Stimulated activated CD4-positive, alpha-beta T cell treated with anti-CD3 and anti-CD28 coated beads, Interleukin-1b, Interleukin-23, amount 100 ng/mL, for 48 hours (primary cell): ENCODE measurements at places on chromosomes 3 and 15.

DNA sequence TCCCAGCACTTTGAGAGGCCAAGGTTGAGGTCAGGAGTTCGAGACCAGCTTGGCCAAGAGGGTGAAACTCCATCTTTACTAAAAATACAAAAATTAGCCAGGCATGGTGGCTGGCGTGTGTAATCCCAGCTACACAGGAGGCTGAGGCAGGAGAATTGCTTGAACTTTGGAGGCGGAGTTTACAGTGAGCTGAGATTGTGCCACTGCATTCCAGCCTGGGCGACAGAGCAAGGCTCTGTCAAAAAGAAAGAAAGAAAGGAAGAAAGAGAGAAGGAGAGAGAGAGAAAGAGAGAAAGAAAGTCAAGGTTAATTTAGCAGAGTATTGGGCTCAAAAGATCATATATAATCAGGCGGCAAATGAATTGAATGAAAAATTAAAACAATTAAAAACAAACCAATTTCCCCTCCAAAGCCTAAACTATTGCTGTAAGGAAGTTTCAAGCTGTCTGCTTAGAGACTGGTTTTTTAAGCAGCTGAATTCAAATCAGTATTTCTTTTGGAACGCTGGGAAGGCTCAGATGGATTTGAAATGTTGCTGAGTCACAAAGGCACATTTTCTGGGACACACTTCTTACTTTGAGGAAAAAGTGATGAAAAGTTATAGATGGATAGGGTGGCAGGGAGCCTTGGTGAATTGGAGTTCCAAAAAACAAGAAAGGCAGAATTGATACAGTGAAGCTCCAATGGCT, 81.3 kb upstream of the BHLHE40 start:
- DNase-seq, result no peak

GRCh38 chr15:94400526-94401298, 169.4 kb downstream of the MCTP2 start:
- no peak for DNase-seq

DNA sequence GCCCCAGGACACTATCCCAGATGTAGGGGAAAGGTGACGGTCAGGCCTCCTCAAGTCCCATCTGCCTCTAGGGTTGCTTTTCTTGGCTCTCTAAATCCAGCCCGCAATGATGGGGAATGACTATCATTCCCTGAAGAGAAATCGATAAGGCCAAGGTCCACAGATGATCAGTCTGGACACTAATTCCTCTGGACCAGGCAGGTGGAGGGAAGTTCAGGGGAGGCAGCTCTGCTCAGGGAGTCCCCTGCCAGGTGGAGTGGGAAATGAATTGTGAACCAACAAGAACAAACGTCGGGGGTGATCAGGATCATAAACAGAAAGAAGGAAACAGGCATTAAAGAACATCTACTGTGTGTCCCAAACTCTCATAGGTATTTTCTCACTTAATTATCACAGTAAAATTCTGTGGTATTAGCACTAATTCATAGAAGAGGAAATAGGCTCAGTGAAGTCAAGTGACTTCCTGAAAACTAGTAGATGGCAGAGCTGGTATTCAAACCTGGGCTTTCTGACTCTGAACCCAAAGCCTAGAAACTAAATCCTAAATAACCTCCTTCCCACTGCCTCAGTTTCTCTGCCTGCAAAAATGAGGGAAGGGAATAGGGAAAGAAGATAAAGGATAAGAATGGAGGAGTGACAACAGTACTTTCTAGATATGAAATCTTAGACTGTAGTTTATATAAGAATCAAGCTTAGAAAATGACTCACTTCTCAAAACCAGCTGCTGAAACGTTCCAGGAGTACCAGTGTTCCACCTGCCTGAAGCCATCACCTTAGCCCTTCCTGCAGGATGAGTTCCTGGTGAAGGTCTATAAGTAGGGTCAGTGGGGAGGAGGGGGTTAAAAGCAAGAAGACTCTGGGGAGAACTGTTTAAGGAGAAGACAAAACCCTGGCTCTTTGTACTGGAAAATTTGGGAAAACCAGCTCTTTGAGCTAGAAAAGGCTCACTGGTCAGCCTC, 7.5 kb downstream of the BMF start:
- no peak for DNase-seq

- no peak for DNase-seq
Measured at GRCh38 chr15:99409097-99409473, 156.7 kb upstream of the MEF2A start.

- DNase-seq, result no peak
Measured at GRCh38 chr3:14792691-14793121, 26.1 kb upstream of the FGD5 start.

DNA sequence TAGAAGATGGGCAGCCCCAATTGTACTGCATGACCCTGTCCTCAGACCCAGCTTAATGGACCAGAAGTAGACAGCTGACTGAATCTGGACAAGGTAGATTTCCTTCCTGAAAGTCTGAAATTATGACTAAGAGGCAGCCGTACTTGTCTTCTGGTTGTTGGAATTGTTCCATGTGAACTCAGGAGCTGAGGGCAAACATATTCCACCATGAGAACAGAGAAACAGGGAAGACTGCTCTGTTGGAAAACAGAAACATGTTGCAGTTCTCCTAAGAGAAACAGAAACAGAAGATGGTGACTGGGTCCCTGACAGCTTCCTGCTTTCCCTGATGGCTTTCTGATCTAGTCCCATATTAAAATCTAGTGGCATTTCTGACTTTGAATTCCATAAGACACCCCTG, 24.1 kb downstream of the POPDC2 start:
- no peak for DNase-seq

DNA sequence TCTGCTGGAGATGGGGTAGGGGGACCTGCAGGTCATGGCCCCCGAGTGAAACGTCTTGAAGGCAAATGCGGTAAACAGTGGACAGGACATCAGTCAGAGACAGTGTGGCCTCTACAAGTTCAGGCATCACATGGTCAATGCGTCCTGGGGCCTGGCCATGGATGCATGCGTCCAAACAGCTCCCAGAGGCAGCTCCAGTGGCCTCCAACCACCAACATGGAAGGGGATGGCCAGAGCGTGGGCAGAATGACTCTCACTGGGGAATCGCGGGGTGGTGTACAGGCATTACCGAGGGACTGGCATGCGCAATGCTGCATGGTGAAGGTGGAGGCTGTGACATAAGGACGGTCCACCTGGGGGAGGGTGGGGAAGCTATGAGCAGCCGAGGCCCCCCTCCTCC, 35.6 kb upstream of the IQSEC1 start:
- no peak for DNase-seq

- peak; percentile 35 for DNase-seq
Measured at GRCh38 chr3:59469948-59470723, 420.3 kb upstream of the CFAP20DC start.

DNA sequence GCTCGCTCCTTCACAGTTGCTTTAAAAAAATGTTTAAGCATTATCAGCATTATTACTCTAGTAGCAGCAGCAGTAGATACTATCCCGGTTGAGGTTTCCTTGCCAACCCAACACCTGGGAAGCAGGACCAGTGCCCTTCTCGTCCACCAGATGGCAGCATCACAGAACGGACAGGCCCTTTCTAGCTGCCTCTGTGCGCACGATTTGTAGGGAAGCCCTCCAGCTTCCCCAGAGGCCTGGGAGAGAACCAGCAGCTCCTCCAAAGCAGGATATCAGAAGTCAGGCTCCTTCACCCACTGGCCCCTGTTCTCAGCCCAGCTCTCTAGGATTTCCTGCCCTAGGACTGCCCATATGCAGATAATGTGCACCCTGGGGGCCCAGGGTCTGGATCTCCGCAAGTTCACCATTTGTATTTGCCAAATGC, 16.8 kb upstream of the ESYT3 start:
- peak; percentile 65 for DNase-seq

- no peak for DNase-seq
Measured at GRCh38 chr15:92068121-92068520, 214.6 kb downstream of the SLCO3A1 start.

GRCh38 chr3:168511428-168512014, 415.8 kb upstream of the GOLIM4 start:
- DNase-seq, result no peak

- no peak for DNase-seq
Measured at GRCh38 chr3:126018995-126019394, 50.0 kb downstream of the ROPN1B start.

- no peak for DNase-seq
Measured at GRCh38 chr3:31960793-31961431, 20.1 kb downstream of the OSBPL10 start.

DNA sequence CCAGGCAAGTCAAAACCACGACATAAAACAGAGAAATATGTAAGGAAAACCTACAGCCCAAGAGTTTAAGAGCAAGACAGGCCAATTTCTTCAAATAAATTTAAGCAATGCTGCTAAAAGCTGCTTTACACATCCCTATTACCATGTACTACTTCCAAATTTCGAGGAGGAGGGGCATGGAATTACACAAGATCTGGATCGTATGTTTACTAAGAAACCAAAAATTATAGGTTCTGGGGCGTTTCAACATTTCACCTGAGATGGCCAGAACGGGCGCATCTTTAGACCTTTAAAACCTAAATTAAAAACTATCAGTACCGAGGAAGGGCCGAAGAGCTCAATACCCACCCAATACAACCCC, 664 bp upstream of the NR2C2 start:
- no peak for DNase-seq

GRCh38 chr3:126555795-126556636, 2.7 kb downstream of the C3orf22 start:
- DNase-seq, result no peak

DNA sequence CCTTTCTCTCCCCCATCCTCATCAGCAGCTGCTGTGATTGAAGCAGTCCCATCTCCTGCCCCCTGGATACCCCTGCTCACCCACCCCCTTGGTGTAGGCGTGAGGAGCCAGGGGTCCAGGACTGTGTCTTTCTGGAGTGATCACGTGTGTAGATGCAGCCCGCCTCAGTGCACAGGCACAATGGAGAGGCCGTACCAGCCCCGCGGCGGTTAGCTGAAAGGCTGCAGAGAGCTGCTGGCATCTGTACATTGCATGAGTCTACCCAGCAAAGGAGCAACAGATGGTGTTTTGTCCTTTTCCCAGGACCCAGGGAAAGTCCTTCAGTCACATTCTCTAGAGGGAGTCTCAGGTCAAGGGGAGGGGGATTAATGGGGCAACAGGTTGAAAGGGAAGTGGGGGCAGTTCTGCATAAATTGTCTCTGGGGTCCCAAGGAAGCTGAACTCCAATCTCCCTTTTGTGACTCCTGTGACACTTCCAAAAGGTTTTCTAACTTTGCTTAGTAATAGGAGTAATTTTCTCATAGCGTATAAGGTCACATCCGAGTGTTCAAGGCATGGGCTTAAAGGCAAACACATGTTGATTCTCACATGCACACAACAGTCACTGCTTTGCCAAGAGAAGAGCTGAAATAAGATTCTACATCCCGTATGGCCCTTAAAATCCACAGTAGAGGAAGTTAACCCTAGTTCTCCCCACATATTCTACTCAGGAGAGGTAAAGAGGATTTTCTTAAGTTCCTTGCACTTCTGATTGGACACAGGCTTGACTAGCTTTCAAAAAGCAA, 7.1 kb downstream of the CSPG5 start:
- no peak for DNase-seq

GRCh38 chr3:95923496-95924210, 890.7 kb upstream of the EPHA6 start:
- DNase-seq, result peak; percentile 24

DNA sequence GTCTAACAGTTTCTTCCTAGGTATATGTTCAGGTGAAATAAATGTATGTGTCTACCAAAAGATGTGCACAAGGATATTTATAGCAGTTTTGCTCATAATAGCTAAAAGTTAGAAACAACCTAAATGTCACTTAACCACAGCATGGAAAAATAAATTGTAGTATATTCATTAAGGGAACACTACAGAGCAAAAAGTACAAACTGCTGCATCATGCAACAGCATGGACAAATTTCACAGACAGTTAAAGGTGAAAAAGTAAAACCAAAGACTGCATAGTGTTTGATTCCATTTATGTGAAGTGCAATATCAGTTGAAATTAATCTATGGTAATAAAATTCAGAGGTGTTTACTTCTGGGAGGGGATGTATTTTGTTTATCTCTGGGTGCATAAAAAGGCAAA, 62.5 kb downstream of the FBXL2 start:
- no peak for DNase-seq

GRCh38 chr3:94020293-94020692, 8.1 kb downstream of the STX19 start:
- DNase-seq, result no peak

GRCh38 chr3:104273046-104273649, 1093.6 kb upstream of the ALCAM start:
- DNase-seq, result no peak

GRCh38 chr15:25701721-25702465, 161.2 kb downstream of the ATP10A start:
- DNase-seq, result no peak

DNA sequence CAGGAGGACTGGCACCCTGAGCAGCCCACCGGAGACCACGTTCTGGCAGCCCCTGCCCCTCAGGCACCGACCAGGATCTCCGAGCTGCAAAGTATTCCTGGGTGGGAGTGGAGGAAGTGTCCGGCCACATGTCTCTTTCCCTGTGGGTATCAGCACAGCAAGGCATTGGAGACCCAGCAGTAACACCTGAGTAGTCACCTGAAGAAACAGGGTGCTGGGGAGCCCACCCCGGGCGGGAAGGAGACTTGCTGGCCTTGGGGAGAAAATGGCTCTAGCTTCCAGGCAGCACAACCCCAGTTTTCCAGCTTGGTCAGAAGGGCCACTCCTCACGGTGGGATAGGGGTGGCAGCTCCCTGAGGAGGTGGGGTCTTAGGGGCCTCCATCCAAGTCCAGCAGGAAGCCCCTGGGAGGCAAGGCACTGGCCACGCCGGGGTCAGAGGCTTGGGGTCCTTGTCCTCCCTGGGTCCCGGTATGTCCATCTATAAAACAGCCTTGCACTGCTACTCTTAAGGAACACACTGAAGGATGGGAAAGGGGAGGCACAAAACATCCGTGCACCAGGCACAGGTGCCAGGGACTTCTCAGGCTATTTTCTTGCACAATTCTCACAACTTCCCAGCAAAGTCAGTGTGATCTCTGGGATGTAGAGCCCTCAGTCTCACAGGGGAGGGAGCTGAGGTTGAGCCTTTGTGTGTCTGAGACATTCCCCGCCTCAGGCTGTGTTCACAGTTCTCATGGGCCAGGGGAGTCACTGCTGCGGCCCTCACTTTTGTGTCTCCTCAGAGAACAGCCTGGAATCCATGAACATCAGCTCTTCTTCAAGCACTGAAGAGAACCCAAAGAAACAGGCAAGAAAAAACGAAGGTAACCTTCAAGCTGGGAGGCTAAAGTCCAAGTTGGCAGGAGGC, 11.9 kb downstream of the CFAP100 start:
- no peak for DNase-seq

- no peak for DNase-seq
Measured at GRCh38 chr15:51841406-51842040, 12.1 kb downstream of the TMOD3 start.

DNA sequence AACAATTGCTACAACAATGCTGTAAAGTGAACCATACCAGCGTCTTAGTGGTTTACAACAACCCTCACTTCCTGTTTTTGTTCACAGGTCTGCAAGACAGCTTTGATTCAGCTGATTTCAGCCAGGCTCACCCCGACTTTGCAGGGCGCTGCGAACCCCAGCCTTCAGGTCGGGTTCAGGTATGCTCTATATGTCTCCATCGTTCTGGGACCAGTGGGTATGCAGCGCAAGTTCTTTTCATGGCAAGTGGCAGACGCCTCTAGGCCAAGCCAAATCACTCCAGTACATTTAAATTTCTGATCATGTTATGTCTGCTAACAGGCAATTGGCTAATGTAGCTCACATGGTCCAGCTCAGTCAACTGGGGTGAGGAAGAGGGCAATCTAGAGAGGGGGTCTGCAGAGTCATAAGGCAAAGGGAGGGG, 52.4 kb upstream of the RGMA start:
- no peak for DNase-seq

GRCh38 chr3:4507024-4507596, 14.0 kb downstream of the ITPR1 start:
- no peak for DNase-seq

- DNase-seq, result no peak
Measured at GRCh38 chr15:53511175-53511574, 248.3 kb downstream of the WDR72 start.
